Osteocyte (in vitro differentiated cells): ENCODE measurements at places on chromosomes 1 and 21. TPM values are rescaled to one million over a fixed set of nuclear protein-coding genes. Genes with fewer than 3 reads are reported as not detected.
A peak's percentile ranks its signal among the peaks of the same experiment; 100 is the strongest.

DNA sequence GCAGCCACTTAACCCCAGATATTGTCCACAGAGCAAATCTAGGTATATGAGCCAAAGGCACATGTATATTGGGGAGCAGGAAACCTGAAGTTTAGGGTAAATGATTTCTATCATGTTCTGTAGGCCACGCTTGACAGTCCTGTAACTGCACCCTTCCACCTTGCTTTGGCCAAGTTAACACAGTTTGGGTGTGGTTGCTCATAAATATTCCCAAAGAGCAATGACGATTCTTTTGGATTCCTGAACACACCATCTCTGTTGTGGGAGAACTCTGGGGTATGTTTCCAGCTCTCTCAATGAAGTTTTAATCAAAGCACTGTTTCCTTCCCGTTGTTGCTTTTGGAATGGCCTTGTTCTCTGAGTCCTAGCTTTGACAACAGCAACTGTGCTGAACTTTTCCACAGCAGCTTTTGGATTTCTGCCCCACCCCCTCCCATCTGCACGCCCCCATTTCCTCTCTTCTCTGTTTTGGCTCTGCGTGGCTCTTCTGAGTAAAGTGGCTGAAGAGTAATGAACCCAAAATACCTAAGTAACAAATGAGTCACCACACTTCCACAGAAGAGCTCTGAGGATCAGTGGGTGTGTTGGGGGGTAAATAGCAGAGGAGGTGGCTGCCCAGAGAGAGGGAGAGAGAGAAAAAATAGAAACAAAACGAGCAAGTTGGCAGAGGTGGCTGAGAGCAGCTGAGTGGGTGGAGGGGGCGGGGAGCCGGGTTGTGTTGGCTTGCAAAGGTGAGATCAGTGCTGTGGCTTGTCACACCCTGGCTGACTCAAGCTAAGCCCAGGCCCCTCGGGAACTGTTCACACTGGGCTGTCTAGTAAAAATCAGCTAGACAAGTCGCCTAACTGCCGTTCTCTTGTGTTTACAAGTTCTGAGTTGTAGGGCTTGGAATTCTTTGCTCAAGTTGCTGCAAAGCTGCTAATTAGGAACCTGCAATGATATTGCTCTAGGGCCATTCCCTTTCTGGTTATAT, 26.9 kb upstream of the RAP1A start:
- H3K27me3 ChIP-seq = peaks cover 9% of the 10 kb centered on the region
- peaks cover 17% of the 10 kb centered on the region for H3K4me1 ChIP-seq
- H3K27ac ChIP-seq = peak overlapping the region; percentile 28
- H3K4me3 ChIP-seq = peak overlapping the region; percentile 51
- H3K36me3 ChIP-seq = no peaks in the 10 kb centered on the region
- no peak for DNase-seq

DNA sequence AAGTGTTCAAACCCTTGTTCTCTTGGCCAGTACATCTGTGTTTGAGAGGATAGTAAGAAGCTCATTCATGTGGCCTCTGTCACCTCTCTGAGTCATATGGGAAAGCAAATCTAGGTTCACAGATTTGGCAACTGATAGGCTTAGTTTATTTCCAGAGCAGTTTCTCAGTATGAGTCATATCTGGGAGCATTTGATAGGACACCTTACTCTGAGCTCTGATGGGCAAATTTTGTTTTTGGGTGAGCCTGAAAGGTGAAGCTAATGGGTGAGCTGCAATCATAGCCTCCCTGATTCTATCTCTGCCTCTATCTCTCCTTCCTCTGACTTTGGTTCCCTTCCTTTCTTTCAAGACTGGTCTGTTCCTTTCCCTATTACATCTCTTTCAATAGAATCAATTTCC, 134.4 kb downstream of the S1PR1 start:
- no peak for DNase-seq
- H3K27ac ChIP-seq = no peak overlapping the region
- no peaks in the 10 kb centered on the region for H3K36me3 ChIP-seq
- H3K4me1 ChIP-seq = peaks cover 8% of the 10 kb centered on the region
- H3K4me3 ChIP-seq = no peak overlapping the region

RGS13 gene
- total RNA-seq = not detected in 2 replicates

SPRR2G gene
- total RNA-seq = not detected in 2 replicates
